Activated CD4-positive, alpha-beta T cell treated with anti-CD3 and anti-CD28 coated beads, Interleukin-2, amount 50 U/mL, for 1 hour (primary cell): ENCODE measurements at places on chromosomes 13 and 19.
A peak's percentile ranks its signal among the peaks of the same experiment; 100 is the strongest.

GRCh38 chr19:33279430-33280350, 22.6 kb downstream of the CEBPA start:
- no peak for DNase-seq

GRCh38 chr13:91618315-91618714, 219.9 kb downstream of the GPC5 start:
- DNase-seq: no peak

GRCh38 chr19:32022731-32023563, 322.5 kb upstream of the ZNF507 start:
- DNase-seq: no peak

DNA sequence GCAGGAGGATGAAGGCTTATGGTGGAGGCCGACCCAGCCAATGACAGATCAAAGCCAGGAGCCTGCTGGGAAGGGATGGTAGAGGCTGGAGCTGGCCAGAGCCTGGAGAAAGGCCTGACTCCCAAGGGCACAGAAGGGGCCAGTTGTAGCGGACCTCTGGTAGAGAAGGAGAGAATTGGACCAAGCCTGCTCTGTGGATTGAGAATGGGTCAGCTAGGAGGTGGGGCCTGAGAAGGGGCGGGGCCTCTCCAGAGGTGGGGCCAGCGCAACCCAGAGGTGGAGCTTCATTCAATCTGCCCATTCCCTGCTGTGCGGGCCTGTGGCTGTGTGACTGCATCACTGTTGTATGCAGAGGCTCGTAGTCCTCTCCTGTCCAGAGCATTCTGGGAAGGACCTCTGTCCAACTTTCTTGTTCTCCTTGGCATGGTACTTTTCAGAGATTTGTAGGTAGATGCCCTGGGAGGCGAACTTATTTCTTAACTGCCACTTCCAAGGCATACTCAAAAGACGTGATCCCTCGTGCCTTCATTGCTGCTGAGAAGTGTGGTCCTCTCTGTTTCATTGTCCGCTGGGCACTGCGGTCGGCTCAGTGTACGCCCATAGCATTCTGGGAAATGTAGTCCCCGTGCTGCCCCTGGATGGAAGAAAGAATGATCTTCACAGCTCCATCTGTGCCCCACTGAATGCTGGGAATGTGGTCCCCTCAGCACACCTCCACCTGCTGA, 6.7 kb downstream of the GRIN2D start:
- DNase-seq: peak; percentile 18

DNA sequence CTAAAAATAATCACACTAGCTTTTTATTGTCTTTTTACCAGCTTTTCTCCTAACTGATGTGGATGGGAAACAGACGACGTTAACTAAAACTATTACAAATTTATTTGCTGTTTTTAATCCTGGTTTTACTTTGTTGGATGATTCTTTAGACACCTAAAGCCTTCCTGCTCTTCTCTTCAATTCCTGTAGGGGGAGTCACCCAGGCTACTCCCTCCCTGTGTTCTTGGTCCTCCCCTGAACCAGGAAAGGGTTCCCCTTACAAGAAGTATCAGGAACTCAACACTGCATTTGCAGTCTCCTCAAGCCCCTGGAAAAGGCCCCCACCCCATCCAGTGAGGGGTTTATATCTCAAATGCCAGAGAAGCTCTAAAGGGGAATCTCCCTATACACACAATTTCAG, 206.1 kb downstream of the SUCLA2 start:
- DNase-seq: no peak

- no peak for DNase-seq
Measured at GRCh38 chr13:101493541-101493940, 41.1 kb downstream of the ITGBL1 start.

DNA sequence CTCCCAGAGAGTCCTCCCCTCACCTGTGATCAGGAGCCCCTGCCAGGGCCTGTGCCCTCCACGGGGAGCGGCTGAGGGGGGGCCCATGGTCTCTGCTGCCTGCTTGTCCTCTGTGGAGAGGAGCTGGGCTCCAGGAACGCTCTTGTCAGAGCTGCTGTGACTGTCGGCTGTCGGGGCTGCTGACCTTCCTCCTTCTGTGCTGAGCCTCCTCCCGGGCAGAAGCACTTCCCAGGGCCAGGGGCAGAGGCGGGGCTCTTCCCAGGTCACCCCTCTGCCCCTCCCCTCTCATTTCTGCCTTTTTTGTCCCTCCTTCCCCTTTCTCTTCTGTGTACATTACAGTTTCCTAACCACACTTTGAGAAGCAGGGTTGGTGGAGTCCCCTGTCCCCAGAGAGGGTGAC, at the start of gene CEACAM4:
Gene CEACAM4, minus strand, starts transcription at position 198 of the 400 bp plus-strand sequence. Its CDS starts 111 bp downstream, at position 87.
- no peak for DNase-seq

- DNase-seq: no peak
Measured at GRCh38 chr13:113962975-113963374, 10.9 kb downstream of the C13orf46 start.

GRCh38 chr13:113786262-113786841, 27.3 kb downstream of the TMEM255B start:
- no peak for DNase-seq

DNA sequence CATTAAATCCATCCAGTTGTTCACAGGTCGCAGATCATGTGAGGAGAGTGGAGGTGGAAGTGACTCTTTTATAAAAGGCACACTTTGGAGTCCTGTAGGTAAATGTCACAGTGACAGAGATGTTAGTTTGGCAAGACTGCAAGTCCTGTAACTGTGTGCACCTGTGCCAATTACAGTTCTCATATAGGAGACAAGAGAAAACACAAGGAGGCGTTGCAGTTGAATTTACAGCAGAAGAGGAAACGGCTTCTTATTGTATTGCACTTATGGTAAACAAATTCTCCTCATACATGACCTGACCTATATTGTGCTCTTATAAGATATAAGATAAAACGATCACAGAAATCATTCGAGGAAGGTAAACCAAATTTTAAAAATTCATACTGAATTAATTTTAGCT, 732.8 kb upstream of the SLC10A2 start:
- DNase-seq: no peak

GRCh38 chr13:39362652-39363381, 240.2 kb downstream of the LHFPL6 start:
- DNase-seq: no peak

- no peak for DNase-seq
Measured at GRCh38 chr13:78589206-78589605, 14.1 kb downstream of the POU4F1 start.

DNA sequence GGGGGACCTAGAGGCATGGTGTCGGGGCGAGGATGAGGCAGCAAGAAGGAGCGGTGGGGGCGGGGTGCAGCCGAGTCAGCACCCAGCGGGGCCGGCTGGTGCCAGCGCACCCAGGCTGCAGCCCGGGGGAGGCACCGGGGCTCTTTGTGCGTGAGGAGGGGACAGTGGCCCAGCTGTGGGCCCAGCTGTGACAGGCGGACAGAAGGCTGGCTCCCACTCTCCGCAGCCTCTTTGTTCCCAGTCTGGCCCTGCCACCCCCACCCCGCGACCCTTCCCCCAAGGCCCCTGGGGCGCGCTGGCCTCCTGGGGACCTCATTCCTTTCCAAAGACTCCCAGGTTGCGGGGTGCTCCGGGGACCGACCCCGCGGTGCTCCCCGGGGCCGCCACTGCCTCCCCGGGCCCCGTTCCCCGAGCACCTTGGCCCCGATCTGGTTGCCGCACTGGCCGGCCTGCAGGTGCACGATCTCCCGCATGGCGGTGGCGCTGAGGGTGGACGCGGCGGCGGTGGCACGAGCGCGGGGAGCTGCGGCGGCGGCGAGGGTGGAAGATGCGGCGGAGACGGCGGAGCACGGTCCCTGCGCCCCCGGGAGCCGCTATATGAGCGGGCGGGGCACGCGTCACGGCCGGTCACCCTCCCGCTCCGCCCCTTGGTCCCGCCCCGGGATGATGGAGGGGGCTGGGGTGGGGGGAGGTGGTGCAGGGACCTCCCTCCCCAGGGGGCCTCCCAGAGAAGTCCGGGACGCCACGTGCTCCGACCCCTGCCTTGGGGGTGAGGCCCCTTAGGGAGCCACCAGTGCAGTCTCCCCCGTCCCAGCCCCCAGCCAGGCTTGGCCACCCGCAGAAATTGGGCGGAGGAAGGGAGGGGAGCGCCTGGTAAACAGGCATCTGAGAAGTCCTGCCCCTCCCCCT, at the start of gene TUBB4A:
Gene TUBB4A, minus strand, starts transcription at position 570 of the 909 bp plus-strand sequence. Its CDS starts 97 bp downstream, at position 473.
- DNase-seq: peak; percentile 22

- no peak for DNase-seq
Measured at GRCh38 chr13:37490176-37490779, 108.3 kb downstream of the POSTN start.

GRCh38 chr13:29483623-29484022, 111.9 kb downstream of the SLC7A1 start:
- no peak for DNase-seq

DNA sequence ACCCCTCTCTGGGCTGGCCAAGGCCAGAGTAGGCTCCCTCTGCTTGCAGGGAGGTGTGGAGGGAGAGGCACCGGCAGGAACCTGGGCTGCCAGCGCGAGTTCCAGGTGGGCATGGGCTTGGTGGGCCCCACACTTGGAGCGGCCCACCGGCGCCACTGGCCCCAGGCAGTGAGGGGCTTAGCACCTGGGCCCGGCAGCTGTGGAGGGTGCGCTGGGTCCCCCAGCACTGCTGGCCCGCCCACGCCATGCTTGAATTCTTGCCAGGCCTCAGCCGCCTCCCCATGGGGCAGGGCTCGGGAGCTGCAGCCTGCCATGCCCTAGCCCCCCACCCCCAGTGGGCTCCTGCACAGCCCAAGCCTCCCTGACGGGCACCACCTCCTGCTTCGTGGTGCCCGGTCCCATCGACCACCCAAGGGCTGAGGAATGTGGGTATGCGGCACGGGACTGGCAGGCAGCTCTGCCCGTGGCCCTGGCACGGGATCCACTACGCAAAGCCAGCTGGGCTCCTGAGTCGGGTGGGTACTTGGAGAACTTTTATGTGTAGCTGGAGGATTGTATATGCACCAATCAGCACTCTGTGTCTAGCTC, 1648.0 kb downstream of the OLFM4 start:
- no peak for DNase-seq

DNA sequence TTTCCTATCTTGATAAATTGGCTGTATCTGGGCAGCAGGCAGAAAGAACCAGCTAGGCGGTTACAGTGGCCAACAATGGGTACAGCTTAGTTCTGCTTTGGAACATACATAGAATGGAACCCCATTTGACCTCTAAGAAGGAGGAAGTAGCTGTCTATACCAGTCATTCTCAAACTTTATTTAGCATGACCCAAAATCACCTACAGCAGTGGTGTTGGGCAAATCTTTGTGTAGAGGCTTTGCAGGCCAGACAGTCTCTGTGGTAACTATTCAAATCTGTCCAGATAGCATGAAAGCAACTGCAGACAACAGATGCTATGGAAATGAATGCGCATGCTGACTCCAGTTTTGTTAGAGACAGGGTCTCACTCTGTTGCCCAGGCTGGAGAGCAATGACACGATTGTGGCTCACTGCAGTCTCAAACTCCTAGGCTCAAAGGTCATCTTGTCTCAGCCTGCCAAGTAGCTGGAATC, 12.0 kb upstream of the KCNC3 start:
- no peak for DNase-seq

GRCh38 chr19:5718579-5719273, 1.2 kb downstream of the LONP1 start:
- no peak for DNase-seq

- no peak for DNase-seq
Measured at GRCh38 chr13:20128459-20128931, 32.4 kb downstream of the GJA3 start.

GRCh38 chr13:90577726-90578125, 769.8 kb upstream of the MIR17HG start:
- DNase-seq: no peak

- DNase-seq: no peak
Measured at GRCh38 chr13:104567114-104567513, 1500.9 kb upstream of the SLC10A2 start.

GRCh38 chr13:33179463-33179862, 106.1 kb downstream of the STARD13 start:
- no peak for DNase-seq

DNA sequence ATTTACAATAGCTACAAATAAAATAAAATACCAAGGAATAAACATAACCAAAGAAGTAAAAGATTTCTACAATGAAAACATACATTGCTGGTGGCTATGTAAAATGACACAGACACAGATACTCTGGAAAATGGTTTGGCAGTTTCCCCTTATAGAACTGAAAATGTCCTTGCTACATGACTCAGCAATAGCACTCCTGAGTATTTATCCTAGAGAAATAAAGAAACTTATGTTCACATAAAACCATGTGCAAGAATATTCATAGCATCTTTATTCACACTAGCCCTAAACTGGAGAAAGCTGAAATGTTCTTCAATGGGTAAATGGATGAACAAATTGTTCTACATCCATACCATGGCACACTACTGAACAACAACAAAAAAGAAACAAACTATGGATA, 100.2 kb upstream of the RFC3 start:
- DNase-seq: no peak

GRCh38 chr13:45907503-45907902, 56.0 kb upstream of the SIAH3 start:
- no peak for DNase-seq

- DNase-seq: no peak
Measured at GRCh38 chr19:2462635-2463421, 6.1 kb upstream of the LMNB2 start.

DNA sequence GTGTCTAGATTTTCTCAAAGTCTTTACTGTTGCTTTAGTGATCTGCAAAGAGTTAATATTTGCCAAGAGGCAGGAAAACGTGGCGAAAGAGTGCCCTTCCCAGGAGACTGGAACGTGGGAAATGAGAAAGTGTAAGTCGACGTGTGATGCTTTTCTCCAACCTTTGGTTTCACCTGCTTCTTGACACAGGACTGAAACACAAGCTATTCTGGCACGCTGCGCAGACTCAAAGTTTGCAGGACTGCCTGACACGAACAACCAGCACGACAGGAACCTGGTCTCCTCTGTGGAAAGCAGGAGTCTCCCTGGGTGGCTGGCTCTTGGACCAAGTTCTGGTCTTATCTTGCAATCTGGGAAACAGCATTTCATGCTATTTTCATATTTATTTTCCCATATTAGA, 28.6 kb downstream of the RFXAP start:
- no peak for DNase-seq

DNA sequence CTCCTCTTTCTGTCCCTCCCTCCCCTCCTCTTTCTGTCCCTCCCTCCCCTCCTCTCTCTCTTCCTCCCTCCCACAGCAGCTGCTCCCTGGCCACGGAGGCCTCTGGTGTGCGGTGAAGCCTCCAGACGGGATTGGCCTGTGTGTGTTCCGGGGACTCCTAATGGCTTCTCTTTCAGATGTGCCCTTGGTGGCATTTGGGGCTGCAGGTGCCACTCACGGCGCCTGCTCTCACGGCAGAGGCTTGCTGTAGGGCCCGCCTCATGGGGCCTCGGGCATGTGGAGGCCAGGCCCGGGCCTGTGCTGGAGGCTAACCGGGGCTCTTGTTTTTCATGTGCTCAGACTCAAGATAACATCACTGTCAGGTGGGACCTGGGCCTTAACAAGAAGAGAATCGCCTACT, 20.9 kb downstream of the UPF1 start:
- no peak for DNase-seq
